ENCODE measurements at places on chromosomes 6 and 20.

- DNase-seq = no peak
Measured at GRCh38 chr6:132505158-132505557, 7.8 kb downstream of the STX7 start.

GRCh38 chr6:120304223-120304622 lies 954.7 kb upstream of the MAN1A1 start:
- no peak for DNase-seq

DNA sequence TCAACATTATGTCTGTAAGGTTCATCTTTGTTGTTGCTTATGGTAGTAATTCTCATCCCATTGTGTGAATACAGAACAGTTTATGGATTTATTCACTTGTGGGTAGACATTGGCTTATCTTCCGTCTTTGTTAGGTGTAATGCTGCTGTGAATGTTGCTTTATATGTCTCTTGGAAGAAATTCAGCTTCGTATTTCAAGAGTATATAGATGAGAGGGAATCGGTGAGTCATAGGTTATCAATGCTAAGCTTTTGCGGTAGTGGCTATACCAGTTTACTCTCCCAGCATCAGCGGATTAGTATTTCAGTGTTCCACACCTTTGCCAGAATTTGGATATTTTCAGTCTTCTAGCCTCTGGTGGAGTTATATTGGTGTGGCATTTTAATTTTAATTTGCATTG lies 77.8 kb downstream of the ZFAND3 start:
- DNase-seq = no peak

- no peak for DNase-seq
Measured at GRCh38 chr6:91653895-91654294, 1067.0 kb upstream of the MAP3K7 start.

DNA sequence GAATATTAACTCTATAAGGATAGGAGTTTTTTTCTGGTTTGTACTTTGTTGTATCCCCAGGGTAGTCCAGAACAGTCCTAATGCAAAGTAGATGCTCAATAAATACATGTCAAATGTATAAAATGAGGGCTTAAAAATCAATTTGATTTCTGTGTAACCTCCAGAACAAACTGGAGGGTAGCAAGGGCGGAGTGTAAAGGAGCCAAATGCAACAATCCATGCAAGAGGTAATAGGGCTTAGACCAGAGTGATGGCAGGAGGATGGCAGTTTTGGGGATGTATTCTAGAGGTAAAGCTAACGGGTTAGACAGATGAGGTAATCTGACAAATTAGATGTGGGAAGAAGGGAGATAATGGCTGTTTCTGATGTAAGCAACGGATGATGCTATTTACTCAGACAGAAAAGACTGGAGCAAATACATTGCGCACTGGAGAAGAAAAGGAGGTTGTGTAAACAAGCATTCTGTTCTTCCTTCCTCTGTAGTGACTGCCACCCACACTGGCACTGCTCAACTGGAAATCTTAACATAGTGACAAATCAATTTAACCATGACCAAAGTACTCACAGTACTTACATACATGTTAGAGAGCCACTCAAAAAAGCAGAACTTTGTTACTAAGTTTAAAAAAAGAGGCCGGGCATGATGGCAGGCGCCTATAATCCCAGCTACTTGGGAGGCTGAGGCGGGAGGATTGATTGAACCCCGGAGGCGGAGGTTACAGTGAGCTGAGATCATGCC lies 2.0 kb downstream of the ZNF318 start:
- DNase-seq = peak; percentile 28

DNA sequence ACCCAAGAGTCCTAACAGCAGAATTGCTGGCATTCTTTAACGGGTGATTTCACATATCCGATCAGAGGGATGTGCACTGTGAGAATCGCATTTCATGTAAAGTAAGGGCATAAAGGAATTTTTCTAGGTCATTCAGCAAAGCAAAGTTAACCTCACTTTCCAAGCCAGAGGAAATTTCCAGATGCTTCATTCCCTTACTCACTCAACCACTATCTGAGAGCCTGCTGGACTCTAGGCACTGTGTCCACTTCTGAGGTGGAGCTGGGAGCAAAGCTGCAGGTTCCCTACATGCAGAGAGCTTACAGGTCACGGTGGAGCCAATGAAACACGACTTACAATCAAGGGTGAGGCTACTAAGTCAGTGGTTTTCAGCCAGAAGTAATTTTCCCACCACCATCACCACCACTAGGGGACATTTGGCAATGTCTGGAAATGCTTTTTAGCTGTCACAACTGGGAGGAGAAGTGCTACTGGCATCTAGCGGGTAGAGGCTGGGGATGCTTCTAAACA lies 34.5 kb upstream of the TSHZ2 start:
- DNase-seq = no peak

DNA sequence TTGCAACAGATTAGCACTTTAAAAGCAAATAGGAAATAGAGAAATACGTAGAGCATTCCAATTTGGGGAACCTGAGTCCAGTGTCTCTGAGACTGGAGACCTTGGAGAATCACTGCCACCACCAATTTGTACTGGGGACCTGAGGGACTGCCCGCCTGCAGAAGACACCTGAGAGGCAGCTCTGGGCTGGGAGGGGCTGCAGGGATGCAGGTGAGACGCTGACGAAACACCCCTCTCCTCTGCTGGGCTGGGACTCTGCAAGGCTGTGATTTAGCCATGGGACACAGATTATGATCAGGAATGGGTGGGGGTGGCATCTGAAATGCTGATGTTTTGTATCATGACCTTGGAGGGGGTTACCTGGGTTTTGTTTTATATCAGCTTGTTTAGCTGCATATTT lies 7.0 kb upstream of the APMAP start:
- no peak for DNase-seq

GRCh38 chr6:121434037-121434770 lies 1.2 kb upstream of the GJA1 start:
- DNase-seq = no peak

DNA sequence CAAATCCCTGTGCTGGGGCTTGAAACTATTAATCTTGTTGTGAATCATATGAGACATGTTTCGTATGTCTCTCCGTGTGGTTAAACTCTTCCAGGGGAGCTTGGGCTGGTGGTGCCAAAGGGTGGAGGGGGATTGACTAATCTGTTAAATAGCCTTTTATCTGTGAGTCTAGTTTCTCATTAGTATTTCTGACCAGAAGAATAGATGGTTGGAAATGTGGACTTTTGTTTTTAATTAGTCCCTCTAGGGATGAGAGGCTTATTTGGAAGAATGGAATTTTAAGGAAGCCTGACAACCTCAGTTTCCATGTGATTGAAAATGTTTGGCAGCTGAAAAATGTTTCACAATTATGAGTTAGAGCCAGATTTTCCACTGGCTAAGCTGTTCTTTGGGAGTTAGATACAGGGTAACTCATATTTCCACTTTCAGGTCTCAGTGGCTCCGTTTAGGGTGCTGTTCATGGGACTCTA lies 117.3 kb downstream of the BCKDHB start:
- DNase-seq = no peak

GRCh38 chr6:26045928-26046368 lies 41.3 kb upstream of the HFE start:
- DNase-seq = no peak

GRCh38 chr20:12293900-12294299 lies 376.2 kb downstream of the BTBD3 start:
- DNase-seq = no peak

DNA sequence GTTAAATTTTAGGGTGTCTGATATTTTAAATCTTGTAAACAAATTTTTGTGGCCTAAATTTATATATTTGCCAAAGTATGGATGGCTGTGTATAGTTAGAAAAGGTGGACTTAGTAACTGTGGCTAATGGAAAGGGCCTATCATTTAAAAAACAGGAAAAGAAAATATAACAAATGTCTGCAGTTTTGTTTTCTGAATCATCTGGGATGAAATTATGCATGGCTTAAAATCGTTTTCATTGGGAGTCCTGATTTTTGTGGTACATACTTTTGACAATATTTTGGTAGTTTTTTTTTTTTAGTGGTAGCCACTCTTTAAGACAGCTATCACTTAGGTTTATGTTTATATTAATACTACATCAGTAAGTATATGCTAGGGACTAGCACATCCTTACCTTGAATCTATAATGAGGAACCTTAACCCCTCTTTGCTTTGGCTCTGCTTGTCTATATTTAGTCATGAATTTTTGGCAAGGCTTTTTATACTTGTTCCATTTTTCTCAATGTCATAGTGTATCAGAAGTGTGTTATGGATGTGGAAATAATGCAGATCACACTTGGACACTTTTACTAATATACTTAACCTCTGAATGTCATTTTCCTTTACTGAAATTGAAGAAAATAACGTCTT lies 5.6 kb downstream of the ARID1B start:
- no peak for DNase-seq

GRCh38 chr20:46230801-46231282 lies 77.5 kb downstream of the CDH22 start:
- DNase-seq = no peak

GRCh38 chr20:38342713-38343310 lies 3.5 kb upstream of the LBP start:
- no peak for DNase-seq

GRCh38 chr20:46488451-46488850 lies 24.9 kb downstream of the ZNF334 start:
- no peak for DNase-seq

DNA sequence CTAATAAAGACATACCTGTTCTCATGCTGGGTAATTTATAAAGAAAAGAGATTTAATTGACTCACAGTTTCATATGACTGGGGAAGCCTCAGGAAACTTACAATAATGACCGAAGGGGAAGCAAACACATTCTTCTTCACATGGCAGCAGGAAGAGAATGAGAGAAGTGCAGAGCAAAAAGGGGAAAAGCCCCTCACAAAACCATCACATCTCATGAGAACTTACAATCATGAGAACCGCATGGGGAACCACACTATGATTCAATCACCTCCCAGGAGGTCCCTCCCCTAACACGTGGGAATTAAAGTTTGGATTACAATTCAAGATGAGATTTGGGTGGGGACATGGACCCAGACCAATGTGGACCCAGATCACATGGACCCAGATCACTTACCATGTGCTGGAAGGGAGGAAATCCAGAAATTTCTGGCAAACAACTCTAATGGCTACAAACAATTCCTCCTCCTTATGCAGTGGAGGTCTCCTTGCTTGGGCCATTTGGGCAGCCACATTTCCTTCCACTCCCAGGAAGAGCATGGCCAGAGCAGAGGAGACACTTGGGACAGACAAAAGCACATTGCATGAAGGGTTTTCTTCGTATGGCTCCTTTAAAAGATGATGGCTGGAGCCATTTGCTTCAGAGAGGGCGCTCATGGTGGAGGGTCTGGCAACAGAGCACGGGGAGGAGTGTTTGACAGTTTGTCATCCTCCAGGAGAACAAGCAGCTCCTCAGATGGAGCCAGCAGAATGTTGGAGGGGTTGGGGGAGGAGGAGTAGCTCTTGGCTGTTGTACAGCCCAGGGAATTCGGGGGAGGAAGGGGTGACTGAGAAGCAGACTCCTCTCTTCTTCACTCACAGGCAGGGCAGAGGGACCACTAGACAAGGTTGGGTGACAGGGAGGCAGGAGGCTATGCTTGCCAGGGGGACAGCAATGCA lies 30.4 kb downstream of the SERPINB9 start:
- DNase-seq = no peak

DNA sequence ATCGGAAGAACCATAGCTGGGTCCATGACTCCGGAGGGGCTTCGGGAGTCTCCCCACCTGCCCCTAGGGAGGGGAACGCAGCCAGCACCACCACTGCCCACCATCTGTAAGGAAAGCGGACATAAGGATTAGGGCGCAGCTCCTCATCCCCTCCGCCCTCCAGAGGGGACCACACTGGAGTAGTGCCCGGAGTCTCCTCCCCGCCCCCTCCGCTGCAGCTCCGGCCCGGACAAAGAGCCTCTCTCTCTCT lies 628 bp downstream of the SLC35B2 start:
- no peak for DNase-seq

DNA sequence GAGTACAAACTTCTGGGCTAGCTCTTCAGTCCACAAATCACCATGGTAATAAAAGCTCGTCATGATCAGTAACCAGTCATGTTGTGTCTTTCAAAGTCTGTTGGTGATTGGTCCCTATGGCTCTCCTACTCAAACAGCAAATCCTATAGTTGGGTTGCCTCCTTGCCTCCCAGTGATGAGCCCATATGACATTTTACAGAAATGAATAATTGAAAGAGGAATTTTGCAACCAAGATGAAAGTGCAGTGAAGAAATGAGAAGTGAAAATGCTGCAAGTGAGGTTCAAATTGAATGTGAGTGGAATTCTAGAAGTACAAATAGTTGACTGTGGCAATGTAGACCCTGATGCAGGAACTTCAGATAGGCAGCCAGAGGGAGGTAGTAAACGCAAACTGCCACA lies 5.1 kb upstream of the SIRPD start:
- no peak for DNase-seq

GRCh38 chr6:121868206-121868605 lies 432.8 kb downstream of the GJA1 start:
- no peak for DNase-seq

DNA sequence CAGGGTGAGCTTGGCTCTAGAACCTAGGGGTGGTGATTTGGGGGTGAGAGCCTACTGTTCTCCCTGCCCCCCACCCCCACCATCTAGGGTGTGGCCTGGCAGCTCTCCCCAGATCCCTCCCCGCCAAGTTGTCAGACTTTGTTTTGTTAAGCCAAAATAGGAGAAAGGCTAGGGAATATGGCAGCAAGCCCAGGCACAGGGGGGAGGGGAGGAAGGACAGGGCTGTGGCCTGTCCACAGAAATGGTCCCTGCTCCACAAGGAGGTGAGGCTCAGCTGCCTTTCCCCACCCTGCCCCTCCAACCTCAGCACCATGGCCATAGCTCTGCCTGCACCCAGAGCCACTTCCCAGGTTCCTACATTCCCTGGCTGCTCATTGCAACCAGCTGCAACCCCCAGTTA lies 17.2 kb downstream of the SCUBE3 start:
- DNase-seq = no peak

GRCh38 chr6:82624251-82624650 lies 260.6 kb downstream of the TPBG start:
- DNase-seq = no peak

DNA sequence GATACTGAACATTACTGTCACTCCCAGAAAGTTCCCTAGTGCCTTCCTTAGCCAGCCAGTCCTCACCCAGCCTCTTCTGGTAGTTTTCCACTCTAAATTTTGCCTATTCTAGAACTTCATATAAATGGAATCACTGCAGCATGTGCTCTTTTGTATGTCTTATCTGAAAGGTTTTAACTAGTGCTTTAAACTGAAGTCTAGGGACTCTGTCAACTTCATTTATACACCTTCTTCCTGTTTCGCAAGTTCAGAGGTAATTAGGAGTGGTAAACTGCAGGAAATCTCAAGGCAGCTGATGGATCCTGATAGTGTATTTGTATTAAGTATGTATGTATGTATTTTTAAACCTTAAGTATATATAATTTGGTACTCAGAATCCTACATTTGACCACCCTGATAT lies 94.3 kb downstream of the TCP11 start:
- DNase-seq = no peak

Data from GM13977 (cell line).